Cortex of kidney (tissue), 1 donor: ENCODE measurements at places on chromosomes 5 and 9.

- no peak for DNase-seq
Measured at GRCh38 chr5:175226506-175226905, 217.5 kb downstream of the DRD1 start.

- DNase-seq = no peak
Measured at GRCh38 chr5:171634511-171634910, 151.1 kb upstream of the SMIM23 start.

- DNase-seq = no peak
Measured at GRCh38 chr5:133460172-133460758, 152.1 kb downstream of the FSTL4 start.

GRCh38 chr5:54717870-54718269 is 200.3 kb downstream of the SNX18 start:
- DNase-seq = no peak

DNA sequence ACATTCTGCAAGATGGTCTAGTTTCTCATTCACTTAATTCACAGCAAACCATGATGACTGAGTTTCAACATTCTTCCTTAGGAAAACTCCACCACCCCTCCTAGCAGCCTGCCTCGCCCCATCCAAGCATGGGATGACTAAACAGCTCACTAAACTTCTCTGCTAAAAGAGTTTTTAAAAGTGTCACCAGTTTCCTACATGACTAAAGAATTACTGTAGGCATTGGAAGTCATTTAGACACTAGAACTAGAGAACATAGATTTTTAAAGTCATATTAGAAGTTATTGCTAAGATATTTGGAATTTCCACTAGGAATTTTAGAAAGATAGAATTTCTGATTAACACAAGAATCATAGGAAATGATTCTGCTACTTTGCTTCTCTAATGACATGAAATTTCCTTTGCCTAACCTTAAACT is 5.5 kb upstream of the ESM1 start:
- no peak for DNase-seq

DNA sequence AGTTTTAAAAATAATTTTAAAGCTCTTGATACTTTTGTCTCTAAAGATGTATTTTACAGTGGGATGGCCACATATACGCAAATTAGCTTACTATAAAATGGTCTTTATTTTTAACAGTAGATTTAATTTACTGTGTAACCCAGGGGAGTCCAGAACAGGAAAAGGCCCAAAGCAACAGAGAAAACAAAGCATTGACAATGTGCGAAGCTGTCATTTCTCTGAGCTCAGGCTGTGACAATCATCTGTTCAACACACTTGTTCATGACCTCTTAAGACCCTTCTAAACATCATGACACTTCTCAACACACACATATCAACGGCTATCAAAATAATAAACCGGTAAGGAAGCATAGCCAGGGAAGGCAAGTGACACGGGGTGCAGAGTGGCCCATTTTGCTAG is 499.6 kb upstream of the MPDZ start:
- DNase-seq = no peak

DNA sequence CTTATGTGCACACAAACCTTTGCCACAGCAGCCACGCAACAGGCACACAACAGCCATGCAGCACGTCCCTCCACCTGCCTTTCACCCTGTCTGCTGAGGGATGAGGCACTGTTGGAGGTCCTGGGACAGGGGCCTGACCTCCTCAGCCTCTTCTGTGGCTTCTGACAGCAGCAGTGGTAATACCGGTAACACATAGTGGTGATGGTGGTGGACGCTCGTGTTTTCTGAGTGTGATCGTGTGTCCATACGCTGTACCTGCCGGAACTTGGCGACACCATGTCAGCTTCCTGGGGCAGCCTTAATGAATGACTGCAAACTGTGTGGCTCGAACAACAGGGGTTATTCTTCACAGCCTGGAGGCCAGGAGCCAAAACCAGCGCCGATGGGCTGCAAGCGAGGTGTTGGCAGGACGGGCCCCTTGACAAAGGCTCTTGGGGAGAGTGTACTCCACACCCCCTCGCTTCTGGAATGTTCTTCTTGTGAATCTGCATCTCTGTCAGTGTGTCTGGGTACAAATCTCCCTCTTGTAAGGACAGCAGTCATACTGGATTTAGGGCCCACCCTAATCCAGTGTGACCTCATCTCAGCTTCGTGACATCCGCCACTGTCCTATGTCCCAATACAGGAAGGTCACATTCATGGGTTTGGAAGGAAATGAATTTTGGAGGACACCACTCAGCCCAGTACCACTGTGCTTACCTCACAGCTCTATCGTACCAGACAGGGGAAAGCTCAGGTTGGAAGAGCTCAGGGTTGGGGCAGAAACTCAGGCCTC is 55.3 kb upstream of the EXOC3 start:
- no peak for DNase-seq

DNA sequence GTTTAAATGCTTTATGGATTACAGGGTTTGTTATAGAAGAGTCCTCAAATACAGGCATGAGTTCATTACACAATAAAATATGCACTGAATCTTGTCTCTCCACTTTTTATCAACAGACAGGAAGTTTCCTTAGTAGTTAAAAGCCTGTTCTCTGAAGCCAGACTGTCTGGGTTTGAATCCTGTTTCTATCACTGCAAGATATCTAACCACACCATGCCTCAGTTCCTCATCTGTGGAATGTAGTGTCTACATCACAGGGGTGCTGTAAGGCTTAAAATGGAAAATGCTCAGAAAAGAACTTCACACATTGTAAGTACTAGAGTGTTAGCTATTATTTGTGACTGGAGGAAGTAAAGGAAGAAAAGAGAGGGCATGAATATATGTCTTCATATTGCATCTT is 9.3 kb downstream of the LIX1 start:
- DNase-seq = no peak

GRCh38 chr9:96232164-96232538 is 69.8 kb downstream of the HSD17B3 start:
- no peak for DNase-seq

DNA sequence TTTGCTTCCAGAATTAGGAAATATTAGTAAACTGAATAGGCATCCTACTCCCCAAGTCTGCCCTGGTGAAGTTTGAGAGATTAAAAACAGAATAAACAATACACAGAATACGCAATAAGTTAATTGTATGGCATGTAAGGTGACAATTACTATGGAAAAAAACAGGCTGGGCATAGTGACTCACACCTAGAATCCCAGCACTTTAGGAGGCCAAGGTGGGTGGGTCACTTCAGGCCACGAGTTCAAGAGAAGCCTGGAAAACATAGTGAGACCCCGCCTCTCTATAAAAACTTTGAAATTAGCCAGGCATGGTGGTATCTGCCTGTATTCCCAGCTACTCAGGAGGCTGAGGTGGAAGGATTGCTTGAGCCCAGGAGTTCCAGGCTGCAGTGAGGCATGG is 64.2 kb upstream of the SUSD1 start:
- DNase-seq = no peak

GRCh38 chr9:77916410-77916819 is 115.2 kb downstream of the GNAQ start:
- no peak for DNase-seq

DNA sequence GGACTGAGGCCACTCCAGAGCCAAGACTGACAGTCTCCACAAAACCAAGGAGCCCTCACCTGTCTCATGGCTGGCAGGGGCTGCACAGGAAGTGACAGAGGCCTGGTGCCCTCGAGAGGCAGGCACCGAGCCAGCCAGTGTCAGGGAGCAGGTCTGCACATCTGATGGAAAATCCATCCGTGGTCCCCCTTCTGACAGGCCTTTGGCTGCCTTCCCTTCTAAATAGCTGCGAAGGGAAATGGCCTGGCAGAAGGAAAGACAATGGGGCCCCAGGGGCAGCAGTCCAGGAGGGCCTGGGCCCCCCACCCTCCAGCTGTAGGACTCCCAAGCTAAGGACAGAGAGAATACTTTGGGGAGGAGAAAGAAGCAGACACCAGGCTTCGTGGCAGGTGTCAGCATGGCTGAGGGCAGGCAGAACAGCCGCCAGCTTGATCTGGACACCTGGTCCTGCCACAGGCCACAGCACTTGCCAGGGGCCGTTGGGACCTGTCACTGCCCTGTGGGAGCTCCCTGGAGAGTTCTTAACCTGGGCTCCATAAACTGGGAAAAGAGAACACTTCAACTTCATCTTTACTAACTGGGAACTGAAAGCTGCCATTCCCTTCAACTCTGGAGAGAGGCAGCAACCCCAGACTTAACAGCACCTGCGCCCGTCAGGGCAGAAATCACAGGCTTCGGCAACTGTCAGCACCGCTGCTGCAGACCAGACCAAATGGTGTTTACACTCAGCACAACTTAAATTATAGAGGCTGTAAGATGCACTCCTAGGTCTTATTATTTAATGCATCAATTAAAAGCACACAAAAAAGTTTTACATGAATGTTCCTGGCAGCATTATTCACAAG is 22.0 kb downstream of the ADAMTS2 start:
- no peak for DNase-seq

- DNase-seq = no peak
Measured at GRCh38 chr5:154384480-154385235, 61.1 kb upstream of the SAP30L start.

- DNase-seq = no peak
Measured at GRCh38 chr5:143782588-143783386, 29.2 kb upstream of the HMHB1 start.

GRCh38 chr5:50547303-50547702 is 106.2 kb upstream of the EMB start:
- no peak for DNase-seq

DNA sequence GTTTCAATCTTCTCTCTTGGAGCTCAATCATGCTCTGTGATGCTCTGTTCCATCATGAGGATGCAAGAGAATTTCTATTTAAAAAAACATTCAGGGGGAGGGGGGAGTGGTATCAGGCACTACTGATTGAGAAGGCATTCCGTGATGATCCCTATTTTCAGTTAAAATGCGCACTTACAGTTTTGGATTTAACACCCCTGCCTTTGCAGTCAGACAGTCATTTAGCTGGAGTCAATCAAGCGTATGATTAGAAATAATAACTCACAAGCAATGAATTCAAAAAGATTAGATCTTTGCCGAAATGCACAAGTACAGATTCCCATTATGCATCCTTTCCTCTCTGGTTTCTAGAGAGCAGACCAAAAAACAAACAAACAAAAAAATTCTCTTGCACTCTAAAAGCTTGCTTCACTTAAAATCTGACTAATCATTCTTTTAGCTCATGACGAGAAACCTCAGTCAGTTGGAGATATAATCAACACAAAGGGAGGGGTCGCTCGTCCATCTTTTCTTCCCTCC is 55.4 kb downstream of the EFNA5 start:
- DNase-seq = no peak

- no peak for DNase-seq
Measured at GRCh38 chr9:78453450-78453849, 156.5 kb downstream of the PSAT1 start.

- DNase-seq = no peak
Measured at GRCh38 chr5:147290261-147290660, 55.4 kb downstream of the STK32A start.

GRCh38 chr9:77843076-77843870 is 188.3 kb downstream of the GNAQ start:
- no peak for DNase-seq

GRCh38 chr9:75892216-75892911 is 1.9 kb downstream of the PCSK5 start:
- DNase-seq = no peak

DNA sequence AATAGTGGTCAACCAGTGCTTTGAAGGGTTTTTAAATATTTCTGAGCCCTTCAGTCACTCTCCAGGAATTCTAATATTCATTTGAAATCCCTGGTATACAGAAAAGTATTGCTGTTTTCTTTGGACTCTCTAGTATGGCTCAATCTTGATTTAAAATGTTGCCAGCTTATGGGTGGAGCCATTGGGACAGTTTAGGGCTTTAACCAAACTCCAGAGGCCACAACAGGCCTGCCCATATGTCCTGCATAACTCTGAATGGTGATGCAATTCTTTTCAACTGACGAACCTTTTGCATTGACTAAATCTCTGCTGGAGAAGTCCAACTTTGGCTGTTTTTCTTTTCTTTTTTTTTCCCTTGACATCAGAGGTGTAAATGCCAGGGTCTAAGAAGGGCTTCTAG is 10.3 kb upstream of the ANKHD1 start:
- DNase-seq = no peak

DNA sequence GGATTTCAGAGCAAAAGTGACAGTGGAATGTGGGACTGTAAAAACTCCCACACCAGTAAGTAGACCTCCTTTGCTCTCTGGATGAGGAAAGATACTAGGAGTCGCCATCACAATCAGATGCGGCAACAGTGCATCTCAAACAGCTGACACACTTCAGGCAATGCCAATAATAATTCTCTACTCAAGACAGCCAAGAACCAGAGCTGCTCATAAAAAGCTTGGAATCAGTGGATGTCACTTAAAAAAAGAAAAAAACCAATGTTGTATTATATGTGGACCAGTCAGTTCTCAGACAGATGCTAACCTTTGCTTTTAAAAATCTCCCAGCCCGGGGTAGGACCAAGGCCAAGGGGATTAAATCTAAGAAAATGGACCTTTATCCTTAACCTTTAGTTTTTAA is 185.0 kb downstream of the GNA14 start:
- DNase-seq = no peak

DNA sequence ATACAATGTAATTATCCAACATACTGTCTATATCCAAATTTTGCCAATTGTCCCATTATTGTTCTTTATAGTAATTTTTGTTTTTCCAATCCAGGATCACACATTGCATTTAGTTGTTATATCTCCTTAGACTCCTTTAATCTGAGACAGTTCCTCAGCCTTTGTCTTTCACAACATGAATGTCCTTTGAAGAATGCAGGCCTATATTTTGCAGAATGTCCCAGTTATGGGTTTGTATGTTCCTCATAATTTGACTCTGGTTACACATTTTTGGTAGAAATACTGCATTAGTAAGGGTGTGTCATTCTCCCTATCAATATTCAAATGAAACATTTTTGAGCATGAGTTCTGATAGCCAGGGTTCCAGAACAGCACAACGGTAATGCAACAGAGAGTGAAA is 6.7 kb downstream of the CD180 start:
- DNase-seq = no peak

GRCh38 chr5:33441241-33442177 is 744 bp downstream of the TARS1 start:
- DNase-seq = no peak

- DNase-seq = no peak
Measured at GRCh38 chr5:123665822-123666371, 153.9 kb downstream of the CSNK1G3 start.

DNA sequence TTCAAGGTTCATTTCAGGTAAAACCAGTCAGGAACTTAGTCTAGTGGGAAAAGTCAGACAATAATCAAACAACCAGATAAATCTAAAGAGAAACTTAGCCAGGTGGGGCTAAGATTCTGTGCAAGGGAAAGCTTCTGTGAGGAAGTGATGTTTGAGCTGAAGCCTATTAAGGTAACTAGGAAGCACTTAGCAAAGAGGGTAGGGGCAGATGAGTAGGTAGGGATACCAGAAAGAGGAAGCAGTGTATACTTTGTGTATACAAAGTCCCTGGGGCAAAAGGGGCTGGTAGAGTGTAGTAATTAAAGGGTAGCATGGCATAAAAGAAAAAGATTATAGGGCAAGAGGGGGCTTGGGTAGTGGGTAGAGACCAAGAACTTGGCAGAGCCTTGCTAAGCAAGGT is 3.6 kb upstream of the SPATA24 start:
- DNase-seq = no peak

- no peak for DNase-seq
Measured at GRCh38 chr5:111859533-111860270, 102.7 kb upstream of the NREP start.

GRCh38 chr5:174288439-174288838 is 242.9 kb downstream of the NSG2 start:
- DNase-seq = no peak
